ENCODE measurements at places on chromosomes 7 and 10.

DNA sequence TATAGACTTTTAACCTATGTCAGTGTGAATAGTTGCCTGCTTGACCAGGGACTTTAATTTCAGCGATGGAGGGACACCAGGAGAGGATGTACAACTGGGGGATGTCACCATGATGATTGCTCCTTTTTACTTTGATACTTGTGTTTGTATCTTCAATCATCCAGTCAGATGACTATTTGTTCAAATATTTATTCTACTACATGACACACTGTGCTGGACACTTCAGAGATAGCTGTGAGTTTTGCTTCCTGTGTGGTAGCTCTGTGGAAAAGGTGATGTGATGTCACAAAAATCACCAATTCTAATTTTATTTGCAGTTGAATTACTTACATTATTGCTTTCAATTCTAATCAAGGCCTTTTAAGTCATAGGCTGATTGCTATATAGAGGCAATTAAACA, 62.7 kb upstream of the CREB5 start:
- DNase-seq: no peak

- DNase-seq: no peak
These were observed 185.8 kb upstream of the NRP1 start for GRCh38 chr10:33520223-33520622.

DNA sequence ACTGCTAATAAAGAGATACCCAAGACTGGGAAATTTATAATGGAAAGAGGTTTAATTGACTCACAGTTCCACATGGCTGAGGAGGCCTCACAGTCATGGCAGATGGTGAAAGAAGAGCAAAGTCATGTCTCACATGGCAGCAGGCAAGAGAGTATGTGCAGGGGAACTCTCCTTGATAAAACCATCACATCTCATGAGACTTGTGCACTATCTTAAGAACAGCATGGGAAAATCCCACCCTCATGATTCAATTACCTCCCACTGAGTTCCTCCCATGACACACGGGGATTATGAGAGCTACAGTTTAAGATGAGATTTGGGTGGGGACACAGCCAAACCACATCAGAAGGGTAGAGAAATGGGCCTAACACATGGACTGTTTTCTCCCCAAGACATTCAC, 156.3 kb downstream of the CCDC71L start:
- DNase-seq: no peak

- DNase-seq: no peak
These were observed 43.7 kb downstream of the DNAJB9 start for GRCh38 chr7:108613147-108613948.

DNA sequence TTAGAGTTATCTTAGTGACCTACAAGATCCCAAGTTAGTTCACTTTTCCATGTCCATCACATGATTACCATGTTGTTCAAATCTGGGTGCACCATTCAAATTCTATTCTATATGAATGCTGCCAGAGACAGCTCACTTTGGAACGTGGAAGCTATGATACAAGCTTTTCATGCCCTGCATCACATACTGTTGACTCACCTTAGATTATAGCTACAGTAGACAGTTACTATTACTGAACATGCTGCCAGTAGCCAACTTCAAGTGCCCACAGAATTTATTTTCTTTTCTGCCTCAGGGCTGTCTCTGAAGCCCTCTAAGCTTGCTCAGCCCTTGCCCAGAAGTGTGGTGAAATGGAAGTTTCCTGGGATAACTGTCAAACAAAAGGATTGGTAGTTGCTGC, 231.1 kb downstream of the GPR158 start:
- no peak for DNase-seq

DNA sequence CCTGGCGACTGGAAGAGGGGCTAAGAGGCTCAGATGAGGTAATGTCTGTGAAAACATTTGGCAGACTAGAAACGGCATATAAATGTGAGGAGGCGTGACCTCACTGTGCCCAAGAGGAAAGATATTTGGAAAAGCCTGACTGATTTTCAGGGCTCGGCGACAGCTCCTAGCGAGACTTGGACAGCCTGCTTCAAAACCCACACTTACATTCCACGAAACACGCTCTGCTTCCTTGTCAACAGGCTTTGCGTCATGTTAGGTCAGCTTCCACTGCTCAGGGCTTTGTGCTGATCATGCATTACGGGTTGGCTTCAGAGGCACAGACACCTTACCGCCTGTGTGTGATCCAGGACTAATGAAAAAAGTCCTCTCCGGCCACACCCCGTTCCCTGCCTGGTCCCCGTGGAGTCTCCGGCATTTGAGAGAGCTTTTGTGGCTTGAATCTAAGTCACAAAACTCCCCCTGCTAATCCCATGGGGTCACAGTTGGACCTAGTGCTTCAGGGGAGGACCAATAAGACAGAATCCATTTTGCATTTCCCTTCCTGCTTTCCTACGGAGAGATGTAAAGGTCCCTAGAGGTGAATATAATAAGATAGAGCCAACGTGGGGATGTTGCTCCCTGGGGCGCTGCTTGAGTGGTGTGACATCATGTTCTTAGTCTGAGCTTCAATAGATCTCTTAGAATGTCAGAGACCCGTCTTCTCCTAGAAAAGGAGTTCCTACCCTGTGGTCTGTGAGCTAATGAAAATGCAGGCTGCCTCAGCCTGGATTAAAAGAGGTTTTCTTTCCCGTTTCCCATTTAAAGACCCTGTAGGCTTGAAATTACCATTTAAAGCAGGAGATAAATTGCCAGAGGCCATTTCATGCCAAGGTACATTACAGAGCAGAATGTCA, 25.5 kb downstream of the FGFBP3 start:
- no peak for DNase-seq

- no peak for DNase-seq
These were observed 25.2 kb downstream of the SMNDC1 start for GRCh38 chr10:110279407-110279986.

- DNase-seq: no peak
These were observed 1163.4 kb downstream of the CNTNAP2 start for GRCh38 chr7:147279964-147280374.

DNA sequence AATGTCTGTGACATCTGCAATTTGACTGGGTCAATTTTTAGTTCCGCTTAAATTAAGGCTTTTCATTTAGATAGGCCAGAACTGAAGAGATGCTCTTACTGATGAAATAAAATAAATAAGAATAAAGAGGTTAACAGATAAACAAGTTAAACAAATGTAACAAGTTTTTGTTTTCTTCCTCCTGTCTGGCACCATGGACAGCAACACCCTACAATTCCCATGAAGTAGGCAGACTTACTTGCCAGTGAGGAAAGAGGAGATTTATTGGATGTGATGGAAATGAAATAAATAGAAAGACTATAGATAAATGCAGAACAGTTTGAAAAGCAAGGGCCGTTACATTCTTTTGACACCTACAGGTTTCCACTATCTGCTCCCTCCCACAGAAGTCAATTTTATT, 118.5 kb downstream of the AMPH start:
- DNase-seq: no peak

DNA sequence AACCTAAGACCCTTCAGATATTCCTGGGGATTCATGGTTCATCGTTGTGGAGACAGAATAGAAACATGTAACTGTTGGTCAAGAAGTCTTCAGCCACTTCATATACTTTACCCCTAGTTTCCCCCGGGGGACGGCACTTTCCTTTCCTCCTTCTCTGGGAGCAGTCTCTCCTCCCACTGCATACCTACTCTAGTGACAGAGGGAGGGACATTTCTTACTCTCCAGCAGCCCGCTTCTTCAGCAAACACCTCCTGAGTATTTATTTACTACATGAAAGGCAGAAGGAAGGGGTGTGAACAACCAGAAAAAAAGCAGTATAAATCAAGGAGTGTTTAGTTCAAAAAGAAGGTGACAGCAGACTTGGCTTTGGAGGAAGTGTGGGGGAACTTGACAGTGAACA, 69.0 kb downstream of the LHFPL3 start:
- no peak for DNase-seq

GRCh38 chr10:127534074-127534473, 15.0 kb upstream of the NPS start:
- no peak for DNase-seq

DNA sequence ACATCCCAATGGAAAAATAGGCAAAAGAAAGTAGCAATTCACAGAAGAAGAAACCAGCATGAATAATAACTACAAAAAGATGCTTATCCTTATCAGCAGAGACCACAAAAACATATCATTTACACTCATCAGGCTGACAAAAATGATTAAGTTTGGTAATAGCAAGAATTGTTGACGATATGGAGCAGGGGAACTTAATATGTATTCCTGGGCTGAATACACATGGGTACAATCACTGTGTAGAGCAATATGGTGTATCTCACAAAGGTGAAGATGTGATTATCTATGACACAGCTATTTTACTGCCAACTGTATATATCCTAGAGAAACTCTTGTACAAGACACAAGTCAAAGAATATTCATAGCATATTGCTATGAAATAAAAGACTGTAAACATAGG, 141.8 kb upstream of the NOBOX start:
- DNase-seq: no peak

GRCh38 chr7:21028599-21028998, 241.9 kb upstream of the SP8 start:
- DNase-seq: no peak

- no peak for DNase-seq
These were observed 51.4 kb upstream of the EGFR start for GRCh38 chr7:54967377-54967776.

GRCh38 chr10:30463944-30464451, 30.0 kb downstream of the MAP3K8 start:
- no peak for DNase-seq

DNA sequence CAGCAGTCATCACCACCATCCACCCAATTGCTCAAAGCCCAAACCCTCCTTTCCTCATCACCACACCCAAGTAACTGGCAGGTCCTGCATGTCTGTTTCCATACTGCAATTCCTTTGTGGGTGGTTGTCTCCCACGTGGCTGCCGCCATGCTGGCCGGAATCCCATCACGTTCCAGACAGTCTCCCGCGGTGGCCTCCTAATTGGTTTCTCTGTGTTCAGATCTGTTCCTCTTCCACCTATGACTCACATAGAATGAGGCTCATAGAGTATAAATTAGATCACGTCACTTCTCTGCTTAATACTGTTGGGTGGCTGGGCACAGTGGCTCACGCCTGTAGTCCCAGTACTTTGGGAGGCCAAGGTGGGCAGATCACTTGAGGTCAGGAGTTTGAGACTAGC, 813.0 kb downstream of the TYW1 start:
- DNase-seq: no peak

DNA sequence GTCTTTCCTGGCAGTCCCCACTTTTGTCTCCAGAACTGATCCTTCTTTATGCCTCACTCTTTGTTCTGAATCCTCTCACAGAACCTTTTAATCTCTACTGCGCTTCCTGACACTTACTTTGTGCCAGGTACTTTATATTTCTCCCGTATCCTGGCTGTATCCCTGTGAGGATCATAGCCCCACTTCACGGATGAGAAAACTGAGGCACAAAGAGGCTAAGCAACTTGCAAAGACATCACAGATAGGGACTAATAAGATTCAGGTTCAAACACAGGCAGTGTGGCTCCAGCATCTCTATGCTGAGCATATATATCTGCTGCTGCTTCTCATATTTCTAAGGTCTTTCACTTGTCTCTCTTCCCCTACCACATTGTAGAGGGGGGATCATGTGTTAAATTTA, 116.7 kb downstream of the CHN2 start:
- no peak for DNase-seq

DNA sequence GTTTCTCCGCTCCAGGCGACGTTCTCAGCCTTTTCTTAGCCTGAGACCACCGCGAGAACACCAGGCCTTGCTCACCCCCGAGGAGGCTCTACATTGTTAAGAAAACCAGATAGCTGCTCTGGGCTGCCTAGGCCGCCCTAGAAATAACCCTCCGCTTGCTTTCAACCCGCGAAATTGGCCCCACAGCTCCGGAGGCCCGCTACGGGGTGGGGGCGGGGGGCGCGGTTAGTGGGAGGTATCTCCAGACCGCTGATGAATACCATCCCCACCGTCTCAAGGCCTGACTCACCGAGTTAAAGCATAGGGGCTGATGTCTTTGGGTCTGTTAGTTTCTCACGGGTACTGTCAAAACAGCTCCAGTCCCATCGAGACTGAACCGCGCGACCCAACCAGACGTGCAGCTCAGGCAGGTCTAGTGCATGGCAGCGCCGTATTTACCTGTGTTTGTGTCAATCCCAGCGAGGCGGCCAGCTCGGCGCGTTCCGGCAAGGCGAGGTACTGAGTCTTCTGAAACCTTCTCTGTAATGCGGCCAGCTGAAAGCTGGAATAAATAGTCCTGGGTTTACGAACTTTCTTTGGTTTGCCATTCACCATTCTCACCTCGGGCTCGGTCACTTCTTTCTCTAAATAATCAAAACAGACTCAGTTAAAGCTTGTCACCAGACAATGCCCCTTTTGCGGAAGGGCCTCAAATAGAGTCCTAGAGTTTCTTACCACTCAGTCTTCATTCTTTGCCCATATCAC, 2.7 kb downstream of the DLX5 start:
- DNase-seq: no peak

DNA sequence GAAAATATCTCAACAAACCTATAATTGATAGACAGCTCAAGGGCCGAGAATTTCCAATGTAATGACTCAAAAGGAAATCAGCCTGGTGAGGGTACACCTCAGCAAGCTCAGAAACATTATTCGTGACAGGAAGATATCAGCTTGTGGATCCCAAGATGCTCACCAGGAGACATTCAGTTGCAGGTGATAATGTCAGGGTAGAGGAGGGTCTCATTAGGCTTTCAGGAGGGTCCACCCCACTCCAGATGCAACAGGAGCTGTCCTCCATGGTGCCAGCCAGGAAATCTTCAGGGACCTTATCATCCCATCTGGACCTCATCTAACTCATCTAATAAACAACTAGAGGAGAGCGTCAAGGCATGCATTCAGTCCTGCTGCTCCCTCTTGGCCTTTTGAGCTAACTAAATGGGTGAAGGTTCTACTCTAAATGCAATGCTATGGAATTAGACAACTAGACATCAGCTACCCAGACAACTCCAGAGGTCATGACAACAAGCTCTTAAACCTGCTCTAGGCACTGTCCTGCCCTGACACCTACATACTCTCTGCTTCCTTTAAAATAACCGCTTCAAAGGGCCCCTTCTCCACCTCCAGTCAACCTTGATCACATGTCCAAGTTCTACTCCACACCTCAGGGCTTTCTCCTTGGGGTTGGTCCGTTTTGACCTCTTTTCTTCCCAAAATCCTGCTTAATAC, 4.3 kb upstream of the GIMAP5 start:
- DNase-seq: no peak

GRCh38 chr7:32078824-32079223, 8.6 kb upstream of the PDE1C start:
- DNase-seq: no peak

- no peak for DNase-seq
These were observed 22.3 kb upstream of the SEC61G start for GRCh38 chr7:54781134-54781920.

GRCh38 chr7:46197785-46198540, 276.9 kb upstream of the IGFBP3 start:
- DNase-seq: no peak
